Muscle of back (tissue), 13 donors: ENCODE measurements at places on chromosomes 13 and 19.
A peak's percentile ranks its signal among the peaks of the same experiment; 100 is the strongest.

GRCh38 chr13:39740761-39741160 lies 85.3 kb downstream of the COG6 start:
- DNase-seq = no peak

DNA sequence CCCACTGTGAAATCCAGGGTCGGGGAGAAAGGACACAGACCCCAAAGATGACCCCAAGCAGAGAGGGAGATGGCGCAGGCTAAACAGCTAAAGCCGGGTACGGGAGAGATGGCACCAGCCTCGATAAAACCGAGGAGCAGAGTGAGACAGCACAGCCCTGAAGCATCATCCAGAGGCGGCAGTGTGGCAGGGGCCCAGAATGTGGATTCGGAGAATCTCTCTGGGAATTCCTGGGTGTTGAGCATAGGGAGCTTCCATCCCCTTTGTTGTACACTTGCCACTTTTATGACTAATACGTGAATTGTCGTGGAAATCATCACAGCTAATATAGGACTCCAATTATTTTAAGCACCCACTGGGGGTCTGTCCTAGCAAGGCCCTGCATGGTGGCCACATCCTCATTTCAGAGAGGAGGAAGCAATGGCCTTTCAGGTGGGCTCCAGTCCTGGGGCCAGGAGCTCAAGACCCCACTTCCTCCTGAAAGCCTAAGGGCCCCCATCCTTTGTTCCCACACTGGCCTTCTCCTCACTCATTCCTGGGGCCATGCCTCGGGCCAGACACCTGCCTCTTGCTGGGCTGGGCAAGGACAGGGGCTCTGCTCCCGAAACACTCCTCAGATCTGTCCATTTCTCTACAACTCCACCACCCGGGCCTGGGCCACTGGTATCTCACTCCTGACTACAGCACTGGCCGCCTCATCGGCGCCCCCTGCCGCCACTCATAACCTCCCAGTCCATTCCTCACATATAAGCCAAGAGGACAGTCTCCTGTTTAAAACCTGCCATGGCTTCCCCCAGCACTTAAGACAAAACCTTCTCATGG lies 29.3 kb upstream of the ATP1A3 start:
- no peak for DNase-seq

DNA sequence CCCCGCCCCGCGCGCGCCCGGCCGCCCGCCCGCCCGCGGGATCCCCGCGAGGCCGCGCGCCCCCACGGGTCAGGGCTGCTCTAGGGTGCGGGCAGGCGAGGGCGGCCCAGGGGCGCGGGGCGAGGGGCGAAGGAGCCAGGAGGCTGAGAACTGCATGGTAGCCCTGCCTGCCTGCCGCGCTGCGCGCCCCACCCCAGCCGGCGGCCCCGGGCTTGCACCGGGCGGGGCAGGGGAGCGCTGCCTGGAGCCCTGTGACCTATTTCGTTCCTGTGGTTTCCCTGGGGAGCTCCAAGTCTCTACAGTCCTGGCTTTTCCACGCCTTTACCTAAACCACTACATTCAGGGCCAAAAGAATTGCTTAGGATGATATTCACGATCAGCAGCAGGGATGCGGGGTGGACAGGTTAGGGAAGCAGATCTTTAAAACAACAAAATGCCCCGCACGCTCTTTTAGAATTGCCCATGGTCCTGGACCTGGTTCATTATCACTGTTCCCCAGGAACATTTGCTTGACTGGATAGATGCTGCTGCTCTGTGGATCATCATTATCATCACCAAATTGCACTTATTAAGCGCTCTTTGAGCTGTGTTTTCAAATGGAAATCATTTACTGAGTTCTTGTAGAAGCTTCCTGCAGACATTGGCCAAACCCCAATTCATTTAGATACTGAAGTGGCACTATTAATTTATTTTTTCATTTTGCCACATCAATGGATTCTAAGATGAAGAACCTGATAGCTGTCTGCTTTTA lies 421 bp upstream of the GPR12 start:
- peak; percentile 5 for DNase-seq

DNA sequence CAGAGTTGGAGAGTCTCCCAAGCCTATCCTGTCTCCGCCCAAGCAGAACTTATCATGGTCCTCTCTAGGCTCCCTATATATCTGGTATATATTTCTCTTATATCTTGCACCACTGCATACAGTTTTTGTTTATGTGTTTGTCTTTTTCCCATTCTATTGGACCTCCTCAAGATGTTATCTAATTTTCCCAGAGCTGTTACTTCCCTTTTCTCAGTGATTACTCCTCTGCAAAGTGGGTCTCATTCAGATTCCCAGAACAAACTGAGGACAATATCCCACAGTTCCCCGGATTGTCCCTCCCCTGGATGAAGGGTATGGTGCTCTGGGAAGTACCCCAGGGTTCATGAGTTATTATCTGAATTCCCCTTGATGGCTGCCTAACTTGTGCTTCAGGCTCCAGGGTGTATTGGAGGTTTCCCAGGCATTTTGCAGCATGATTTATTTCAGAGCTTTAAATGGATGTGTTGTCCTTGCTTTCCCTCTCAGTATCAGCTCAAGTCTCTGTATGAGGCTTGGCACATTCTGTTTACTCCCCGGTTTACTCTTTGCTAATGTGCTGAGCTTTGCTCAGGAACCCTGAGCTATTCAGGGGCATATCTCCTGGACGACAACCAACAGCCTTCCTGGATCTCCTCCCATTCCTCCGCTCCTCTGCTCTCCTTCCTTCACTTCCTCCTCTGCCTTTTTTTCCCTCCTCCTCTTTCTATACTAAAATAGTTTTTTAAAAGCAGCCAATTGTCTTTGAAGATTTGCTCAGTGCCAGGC lies 329.3 kb downstream of the SPRY2 start:
- peak; percentile 36 for DNase-seq

DNA sequence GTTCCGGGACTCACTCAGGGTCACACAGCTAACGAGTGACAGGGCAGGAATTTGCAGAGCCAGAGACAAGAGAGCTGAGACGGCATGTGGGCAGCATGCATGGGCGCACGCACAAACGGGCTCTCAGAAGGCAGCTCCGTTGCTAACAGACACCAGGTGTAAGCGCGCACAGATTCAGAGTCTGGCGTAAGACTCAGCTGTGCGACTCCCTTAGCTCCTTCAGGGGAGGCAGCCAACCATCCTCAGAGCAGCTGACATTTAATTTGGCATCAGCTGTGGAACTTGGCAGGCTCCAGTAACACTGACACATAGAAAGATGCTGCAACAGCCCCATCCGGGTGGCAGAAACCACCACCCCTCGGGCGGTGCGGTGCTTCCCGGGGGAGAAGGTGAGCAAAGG lies 7.5 kb upstream of the TM6SF2 start:
- DNase-seq = peak; percentile 45
